ENCODE measurements at places on chromosomes 5 and 9.

GRCh38 chr9:76818271-76818670 lies 54.0 kb downstream of the PCA3 start:
- DNase-seq, result peak; percentile 70

GRCh38 chr9:100499866-100500265 lies 26.9 kb downstream of the TMEFF1 start:
- DNase-seq, result no peak

DNA sequence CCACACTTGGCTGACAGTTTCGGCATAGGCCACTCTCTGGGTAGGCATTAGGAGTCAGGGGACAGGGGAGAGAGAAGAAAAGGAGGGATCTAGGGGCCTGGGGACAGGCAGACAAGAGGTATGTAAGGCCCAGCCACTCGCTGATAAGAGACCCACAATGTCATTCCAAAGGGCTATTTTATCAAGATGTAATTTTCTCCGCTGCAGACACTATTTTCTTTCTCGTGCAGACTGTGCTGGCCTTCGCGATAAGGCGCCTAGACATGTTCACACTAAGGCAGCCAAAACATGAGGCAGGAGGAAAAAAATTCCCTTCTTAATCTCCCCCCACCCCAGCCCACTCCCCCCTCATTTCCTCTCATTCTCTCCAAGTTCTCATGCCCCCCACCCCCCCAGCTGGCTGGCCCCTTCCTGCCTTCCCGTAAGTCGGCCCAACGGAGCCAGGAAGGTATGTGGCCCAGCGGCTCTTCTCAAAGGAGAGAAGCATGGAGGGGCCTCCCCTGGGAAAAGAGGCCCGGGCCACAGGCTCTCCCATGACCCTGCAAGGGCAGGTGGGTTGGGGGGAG lies 44.9 kb upstream of the SYNPO start:
- DNase-seq, result no peak

GRCh38 chr9:37302277-37302676 lies 120.2 kb upstream of the GRHPR start:
- no peak for DNase-seq

- no peak for DNase-seq
Measured at GRCh38 chr5:58763390-58763789, 180.5 kb downstream of the RAB3C start.

- DNase-seq, result no peak
Measured at GRCh38 chr5:156678484-156678883, 171.6 kb upstream of the PPP1R2B start.

GRCh38 chr5:83899326-83899970 lies 178.8 kb upstream of the HAPLN1 start:
- DNase-seq, result no peak

DNA sequence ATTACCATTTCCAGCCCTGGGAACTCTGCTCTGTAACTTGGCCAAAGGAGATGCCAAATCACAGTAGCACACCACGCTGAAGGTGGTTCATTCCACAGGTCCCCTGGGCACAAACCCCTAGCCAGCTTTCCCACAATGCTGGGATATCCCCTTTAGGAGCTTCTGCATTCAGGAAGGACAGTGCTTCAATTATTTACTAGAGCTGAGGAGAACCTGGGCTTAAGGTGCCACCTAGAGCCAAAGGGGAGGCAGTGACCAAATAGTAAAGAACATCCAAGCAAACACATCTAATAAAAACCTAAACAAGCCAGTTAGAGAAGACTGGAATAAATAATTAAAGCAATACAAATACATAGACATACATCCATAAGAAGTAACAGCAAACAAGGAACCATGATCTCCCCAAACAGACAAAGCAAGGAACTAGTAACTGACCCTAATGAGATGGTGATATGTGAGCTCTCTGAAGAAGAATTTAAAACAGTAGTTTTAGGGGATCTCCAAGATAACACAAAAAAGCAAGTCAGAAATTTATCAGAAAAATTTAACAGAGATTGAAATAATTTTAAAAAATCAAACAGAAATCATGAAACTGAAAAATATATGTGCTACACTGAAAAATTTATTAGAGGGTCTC lies 14.6 kb downstream of the KIF4B start:
- DNase-seq, result no peak

DNA sequence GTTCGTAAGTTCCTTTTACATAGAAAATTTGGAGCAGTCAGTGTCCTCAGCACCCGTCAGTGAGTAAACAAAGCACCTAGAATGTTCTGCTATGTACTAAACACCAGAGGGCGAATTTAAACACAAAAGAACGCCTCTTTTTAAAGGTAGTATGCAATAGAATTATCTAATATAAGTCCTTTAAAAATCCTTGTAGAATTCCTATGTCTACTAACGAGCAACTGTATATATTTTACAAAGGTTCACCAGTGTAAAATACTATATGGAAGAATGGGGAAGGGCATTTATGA lies 499 bp upstream of the TMEM232 start:
- no peak for DNase-seq

DNA sequence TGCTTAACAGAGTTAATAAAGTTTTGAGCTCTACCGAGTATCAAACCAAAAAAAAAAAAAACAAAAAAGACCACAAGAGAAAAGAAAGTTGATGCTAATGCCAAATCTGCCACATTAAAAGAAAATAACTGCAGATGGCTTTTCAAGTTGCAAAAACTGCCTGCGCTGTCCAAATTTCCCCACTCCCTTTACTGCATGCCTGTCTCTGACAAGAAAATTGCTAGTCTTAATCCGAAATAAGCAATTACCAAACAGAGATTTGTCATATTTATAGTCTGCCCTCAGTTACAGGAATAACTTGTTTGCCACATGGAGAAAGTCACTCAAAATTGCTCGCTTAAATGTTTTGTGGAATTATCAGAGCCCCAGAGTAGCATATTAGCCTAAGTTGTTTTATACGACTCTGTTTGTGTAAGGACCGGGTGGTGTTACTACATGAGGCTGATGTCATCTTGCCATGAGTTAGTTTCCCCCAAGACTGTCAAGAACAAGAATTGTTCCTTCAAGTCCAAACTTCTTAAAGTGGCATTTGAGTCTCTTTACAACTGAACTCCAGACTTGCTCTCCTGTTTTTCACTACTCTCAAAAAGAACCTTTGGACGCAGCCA lies 160.9 kb downstream of the CEP120 start:
- no peak for DNase-seq

GRCh38 chr9:69207503-69207902 lies 33.4 kb downstream of the TJP2 start:
- DNase-seq, result no peak

DNA sequence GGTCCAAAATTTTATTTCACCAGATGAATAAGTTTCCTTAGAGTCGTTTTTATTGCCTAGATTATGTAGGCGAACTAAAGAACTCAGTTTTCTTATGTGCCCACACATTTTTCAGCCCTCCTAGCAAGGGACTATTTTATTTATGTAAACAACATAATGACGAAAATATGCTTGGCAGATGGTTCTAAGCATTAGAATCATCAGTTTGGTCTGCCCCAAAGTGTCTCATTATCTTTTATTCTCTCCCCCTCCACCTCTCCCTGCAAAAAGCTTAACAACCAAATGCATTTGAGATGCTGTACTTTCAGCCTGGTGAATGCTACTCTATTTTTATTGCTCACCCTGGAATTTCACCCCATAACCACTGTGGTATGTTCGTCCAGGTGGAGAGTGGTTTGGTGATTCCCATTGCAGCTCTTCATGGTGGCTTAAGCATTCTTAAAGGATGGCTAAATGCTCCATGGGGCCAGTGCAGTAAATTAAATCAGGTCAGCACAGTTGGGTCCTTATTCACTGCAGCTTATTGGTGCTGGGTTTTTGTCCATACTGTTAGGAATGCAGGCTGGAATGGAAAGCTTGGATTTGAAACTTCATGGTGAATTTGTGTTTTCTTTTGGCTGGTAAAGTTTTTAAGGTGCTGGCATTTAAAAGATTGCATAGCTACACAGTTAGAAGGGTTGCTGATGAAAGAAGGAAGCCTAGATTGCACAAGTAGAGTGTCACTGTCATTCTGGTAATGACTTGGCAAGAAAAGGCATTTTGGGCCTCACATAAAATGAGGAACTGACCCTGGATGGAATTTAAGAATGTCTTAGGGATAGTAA lies 39.2 kb downstream of the TLE4 start:
- peak; percentile 32 for DNase-seq

DNA sequence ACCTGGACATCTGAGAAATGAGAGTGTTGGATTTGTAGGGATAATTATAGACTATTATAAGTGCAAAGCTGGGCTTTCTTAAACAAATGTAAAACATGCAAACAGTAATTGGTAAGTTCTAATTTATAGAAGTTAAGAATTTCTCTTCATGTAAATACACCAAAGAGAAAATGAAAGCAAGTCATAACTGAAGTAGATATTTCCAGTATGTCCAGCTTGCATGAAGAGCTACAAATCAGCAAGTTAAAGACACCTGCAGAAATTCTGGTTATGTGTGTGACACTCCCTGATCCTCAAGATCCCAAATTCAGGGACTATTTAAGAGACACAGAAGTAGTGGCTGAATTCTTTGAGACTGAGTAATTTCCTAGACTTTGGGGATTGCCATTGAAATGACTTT lies 308.9 kb downstream of the TLE4 start:
- no peak for DNase-seq

DNA sequence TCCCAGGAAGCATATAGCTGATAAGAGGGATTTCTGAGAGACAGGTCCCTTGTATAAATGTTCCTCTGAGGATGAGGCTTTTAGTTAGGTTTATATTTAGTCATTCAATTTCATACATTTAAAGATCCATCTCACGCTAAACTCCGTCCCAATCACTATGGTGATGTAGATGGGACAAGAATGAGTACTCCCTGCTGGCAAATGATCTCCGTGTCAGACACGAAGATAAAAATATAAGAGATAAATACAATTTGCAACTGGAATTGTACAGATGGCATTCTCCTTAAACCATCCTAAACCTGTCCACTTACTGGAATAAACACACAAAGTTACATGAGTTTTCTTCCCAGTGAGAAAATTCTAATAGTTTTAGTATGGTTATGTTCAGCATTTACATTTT lies 233.0 kb downstream of the PRR16 start:
- no peak for DNase-seq

GRCh38 chr9:112380825-112381221 lies 915 bp downstream of the HSDL2 start:
- no peak for DNase-seq

- no peak for DNase-seq
Measured at GRCh38 chr5:18792145-18792544, 1157.9 kb downstream of the TAF11L14 start.

GRCh38 chr5:93117751-93118531 lies 463.1 kb downstream of the NR2F1-AS1 start:
- DNase-seq, result no peak

- DNase-seq, result no peak
Measured at GRCh38 chr5:89372176-89372575, 489.2 kb upstream of the MEF2C start.

- DNase-seq, result peak; percentile 36
Measured at GRCh38 chr5:151758141-151758429, 346 bp downstream of the ATOX1 start.

GRCh38 chr5:158769696-158770095 lies 330.0 kb downstream of the EBF1 start:
- DNase-seq, result peak; percentile 12

DNA sequence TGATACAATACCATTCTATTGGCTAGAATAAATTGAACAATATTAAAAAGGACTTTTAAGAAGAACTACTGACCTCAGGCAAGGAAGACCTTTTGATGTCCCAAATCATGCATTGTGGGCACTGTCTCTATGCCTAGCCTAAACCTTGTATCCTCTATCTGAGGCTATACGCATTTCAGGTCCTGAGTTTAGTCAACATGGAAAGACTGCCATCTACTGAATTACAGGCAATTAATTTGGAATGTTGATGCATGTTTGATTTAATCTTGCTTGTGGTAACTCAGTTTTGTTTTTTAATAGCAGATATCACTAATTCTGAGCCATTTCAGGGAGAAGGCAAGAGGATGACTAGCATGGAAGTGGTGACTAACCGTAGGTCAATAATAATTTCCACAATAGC lies 585.3 kb upstream of the CCNG1 start:
- no peak for DNase-seq

- no peak for DNase-seq
Measured at GRCh38 chr5:116564756-116565490, 9.7 kb downstream of the SEMA6A start.

- DNase-seq, result no peak
Measured at GRCh38 chr5:71955723-71956122, 151.6 kb upstream of the MAP1B start.

- no peak for DNase-seq
Measured at GRCh38 chr5:133202066-133202665, 150.4 kb downstream of the HSPA4 start.

Data from midbrain (tissue), 1 donor.